Central memory CD8-positive, alpha-beta T cell (primary cell): ENCODE measurements at places on chromosomes 1 and 21.

DNA sequence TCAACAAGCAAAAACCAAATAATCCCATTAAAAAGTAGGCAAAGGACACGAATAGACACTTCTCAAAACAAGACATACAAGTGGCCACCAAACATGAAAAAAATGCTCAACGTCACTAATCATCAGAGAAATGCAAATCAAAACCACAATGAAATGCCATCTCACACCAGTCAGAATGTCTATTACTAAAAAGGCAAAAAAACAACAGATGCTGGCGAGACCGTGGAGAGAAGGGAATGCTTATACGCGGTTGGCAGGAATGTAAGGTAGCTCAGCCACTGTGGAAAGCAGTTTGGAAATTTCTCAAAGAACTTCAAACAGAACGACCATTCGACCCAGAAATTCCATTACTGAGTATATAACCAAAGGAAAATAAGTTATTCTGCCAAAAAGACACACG lies 145.1 kb upstream of the EDN2 start:
- DNase-seq, result no peak

GRCh38 chr1:231020816-231021215 lies 19.2 kb downstream of the FAM89A start:
- DNase-seq, result no peak

DNA sequence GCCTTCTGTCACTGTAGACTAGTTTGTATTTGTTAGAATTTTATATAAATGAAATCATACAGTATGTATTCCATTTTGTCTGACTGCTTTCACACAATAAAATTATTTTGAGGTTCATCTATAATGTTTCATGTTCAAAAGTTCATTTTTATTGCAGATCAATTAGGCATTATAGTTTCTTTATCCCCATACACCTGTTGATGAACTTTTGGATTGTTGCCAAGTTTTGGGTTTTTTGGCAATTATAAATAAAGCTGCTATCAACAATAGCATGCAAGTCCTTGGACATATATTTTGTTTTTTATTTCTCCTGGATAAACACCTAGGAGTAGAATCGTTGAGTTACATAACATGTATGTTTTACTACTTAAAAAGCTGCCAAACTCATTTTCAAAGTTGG lies 47.1 kb upstream of the FAM3B start:
- DNase-seq, result no peak

- no peak for DNase-seq
Observed at GRCh38 chr1:45922374-45922773, 119.0 kb downstream of the MAST2 start.

- DNase-seq, result no peak
Observed at GRCh38 chr1:43147625-43148327, 24.3 kb downstream of the EBNA1BP2 start.

- DNase-seq, result no peak
Observed at GRCh38 chr1:167158111-167158812, 62.4 kb upstream of the POU2F1 start.

GRCh38 chr21:34807146-34807880 lies 138.5 kb downstream of the CLIC6 start:
- DNase-seq, result peak; percentile 61

- no peak for DNase-seq
Observed at GRCh38 chr1:30783256-30783915, 25.8 kb upstream of the LAPTM5 start.

- DNase-seq, result peak; percentile 33
Observed at GRCh38 chr1:53681977-53682685, 56.8 kb downstream of the GLIS1 start.

DNA sequence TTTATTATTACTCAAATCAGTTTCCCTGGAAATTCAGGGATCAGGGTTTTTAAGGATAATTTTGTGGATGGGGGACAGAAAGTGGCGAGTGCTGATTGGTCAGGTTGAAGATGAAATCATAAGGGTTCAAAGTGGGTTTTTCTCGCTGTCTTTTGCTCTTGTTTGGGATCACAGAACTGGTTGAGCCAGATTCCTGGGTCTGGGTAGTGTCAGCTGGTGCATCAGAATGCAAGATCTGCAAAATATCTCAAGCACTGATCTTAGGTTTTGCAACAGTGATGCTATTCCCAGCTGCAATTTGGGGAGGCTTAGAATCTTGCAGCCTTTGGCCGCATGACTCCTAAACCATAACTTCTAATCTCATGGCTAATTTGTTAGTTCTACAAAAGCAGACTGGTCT lies 9.3 kb downstream of the CHI3L2 start:
- DNase-seq, result no peak

GRCh38 chr1:172980456-172980855 lies 70.3 kb downstream of the TNFSF18 start:
- no peak for DNase-seq

DNA sequence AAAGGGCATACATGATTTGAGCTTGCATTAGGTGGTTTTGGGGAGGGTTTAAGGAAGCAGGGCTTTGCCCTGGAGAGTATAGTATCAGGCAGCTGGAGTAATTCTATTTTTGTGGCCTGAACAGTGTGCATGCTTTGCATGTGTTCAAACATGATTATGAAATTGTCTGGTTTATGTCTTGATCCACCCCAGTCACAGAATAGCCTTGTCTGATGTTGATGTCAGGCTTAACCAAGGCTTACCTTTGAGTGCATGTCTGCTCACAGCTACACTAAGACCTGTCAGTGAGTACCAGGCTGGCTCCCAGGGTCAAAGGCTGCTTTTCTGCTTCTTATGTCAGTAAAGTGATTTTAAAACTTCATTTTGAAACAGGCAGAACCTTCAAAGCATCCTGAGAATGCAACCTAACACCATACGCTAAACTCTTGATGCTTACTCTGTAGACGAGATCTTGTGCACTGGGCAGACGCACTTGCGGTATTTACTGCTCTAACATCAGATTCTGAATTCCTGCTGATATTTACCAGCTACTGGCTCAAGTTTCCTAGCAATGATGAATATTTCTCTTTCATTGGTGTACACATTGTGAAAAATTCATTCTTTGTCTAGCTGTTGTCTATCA lies 78.9 kb downstream of the MAP3K21 start:
- DNase-seq, result no peak

DNA sequence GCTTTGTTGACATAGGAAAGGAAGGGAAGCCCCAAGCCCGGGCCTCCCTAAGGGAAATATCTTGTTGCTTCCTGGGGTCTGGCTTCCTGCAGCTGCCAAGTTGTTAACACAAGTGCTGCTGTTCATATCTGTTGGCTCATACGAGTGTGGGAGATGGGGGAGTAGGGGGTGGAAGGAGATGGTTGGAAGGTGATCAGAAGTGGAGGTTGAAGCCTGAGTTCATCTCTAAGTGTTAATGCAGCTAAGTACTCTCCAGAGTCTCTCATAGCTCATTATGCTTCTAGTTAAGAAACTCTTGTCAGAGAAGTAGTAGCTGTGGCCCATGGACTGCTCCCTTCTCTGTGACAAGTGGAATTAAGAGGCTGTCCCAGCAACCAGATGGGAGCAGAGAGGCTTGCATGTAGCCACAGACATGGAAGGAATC lies 319.2 kb upstream of the SPAG17 start:
- no peak for DNase-seq

- no peak for DNase-seq
Observed at GRCh38 chr1:170114906-170115305, 30.9 kb upstream of the NTMT2 start.

GRCh38 chr1:86552376-86552775 lies 5.5 kb downstream of the CLCA4 start:
- no peak for DNase-seq

DNA sequence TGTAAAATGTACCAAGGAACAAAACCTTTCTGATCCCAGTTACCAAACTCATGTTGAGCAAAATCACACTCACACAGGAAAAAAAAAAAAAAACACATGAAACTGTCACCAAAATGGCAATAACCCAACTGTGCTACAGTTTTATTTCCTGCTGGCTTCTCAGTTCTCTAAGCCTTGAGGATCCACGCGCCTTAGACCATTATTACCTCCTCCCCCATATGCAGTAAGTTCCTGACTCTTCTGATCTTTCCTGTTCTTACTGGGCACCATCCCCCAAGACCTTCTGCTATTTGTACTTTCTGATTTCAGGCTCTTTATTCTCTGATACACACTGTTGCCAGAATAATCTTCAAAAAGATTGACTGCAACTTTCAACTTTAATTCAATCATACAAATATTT lies 79.6 kb downstream of the SLC45A1 start:
- DNase-seq, result no peak

DNA sequence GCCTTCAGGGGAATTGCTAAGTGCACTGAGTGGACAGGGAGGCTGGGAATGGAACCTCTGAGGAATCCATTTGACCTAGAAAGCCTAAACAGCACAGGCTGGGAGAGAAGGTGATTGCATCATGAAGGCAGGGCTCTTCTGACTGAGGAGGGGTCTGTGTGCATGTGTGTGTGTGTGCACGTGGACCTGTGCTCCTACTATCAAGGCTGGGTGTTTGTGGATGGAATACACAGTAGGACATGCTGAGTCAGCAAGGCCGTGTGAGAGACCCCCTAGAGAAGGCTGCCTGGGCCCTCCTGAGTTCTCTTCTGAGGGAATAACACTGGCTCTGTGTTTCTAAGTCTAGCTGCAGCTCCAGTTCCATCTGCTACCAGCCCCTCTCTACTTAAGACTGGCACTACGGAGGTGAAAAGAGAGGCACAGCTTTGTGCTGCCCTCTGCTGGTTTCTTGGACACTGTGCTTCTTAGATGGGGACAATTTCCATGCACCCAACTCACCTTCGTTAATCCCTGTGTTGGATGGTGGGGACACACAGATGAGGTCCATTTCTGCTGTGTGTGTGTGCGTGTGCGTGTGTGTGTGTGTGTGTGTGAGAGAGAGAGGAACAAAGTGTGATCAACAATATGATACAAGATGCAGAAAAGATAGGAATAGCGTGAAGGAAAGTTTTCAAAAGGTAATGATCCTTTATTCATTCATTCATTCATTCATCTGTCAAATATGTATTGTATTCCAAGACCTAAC lies 6.2 kb upstream of the EFCAB14 start:
- DNase-seq, result peak; percentile 49

GRCh38 chr21:44517175-44517899 lies 22.7 kb downstream of the KRTAP10-1 start:
- no peak for DNase-seq

DNA sequence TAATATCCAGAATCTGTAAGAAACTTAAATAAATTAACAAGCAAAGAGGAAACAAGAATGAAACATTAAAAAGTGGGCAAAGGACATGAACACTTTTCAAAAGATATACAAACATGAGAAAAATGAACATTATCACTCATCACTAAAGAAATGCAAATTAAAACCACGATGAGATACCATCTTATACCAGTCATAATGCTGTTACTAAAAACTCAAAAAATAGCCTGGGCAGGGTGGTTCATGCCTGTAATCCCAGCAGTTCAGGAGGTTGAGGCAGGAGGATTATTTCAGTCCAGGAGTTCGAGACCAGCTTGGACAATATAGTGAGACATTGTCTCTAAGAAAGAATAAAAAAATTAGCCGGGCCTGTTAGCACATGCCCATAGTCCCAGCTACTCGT lies 6.1 kb downstream of the ZNF124 start:
- DNase-seq, result no peak

GRCh38 chr1:203586496-203587081 lies 40.0 kb upstream of the ATP2B4 start:
- no peak for DNase-seq

DNA sequence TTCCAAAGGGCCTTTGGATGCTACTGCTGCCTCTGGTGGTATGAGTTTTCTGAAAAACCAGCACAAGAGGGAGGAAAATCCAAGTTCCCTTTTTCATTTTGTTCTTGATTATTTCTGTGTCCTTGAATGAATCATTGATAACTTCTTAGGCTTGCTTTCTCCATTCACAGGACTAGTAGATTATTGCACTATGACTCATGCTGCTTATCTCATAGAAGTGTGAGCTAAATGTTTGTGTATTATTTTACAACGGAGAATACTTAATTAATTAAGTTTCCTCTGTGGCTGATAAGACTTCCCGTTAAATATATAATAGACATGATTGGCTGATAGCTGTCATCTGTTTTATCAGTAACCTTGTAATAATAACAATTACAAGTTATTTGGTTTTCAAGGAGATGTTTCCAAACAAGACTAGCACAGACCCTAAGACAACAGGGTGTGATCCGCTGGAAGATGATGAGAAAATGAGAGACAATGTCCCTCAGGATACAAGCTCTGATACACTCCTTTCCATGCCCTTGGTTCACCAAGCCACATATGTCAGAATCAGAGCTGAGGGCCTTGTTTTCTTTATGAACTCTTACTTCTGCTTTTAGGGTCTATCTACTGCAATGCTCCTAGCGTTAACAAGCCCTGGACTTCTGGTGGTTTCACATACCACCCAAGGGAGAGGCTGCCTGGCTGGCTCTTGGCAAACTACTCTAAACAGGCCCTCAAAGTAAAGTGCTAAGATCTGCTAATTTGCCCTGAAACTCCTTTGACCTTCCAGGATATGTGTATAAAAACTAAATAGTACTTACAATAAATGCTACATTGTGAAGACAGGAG lies 1078.3 kb downstream of the TTLL7 start:
- no peak for DNase-seq

GRCh38 chr1:230327892-230328284 lies 98.2 kb downstream of the PGBD5 start:
- no peak for DNase-seq

GRCh38 chr1:115156826-115157468 lies 67.6 kb upstream of the TSPAN2 start:
- DNase-seq, result no peak

DNA sequence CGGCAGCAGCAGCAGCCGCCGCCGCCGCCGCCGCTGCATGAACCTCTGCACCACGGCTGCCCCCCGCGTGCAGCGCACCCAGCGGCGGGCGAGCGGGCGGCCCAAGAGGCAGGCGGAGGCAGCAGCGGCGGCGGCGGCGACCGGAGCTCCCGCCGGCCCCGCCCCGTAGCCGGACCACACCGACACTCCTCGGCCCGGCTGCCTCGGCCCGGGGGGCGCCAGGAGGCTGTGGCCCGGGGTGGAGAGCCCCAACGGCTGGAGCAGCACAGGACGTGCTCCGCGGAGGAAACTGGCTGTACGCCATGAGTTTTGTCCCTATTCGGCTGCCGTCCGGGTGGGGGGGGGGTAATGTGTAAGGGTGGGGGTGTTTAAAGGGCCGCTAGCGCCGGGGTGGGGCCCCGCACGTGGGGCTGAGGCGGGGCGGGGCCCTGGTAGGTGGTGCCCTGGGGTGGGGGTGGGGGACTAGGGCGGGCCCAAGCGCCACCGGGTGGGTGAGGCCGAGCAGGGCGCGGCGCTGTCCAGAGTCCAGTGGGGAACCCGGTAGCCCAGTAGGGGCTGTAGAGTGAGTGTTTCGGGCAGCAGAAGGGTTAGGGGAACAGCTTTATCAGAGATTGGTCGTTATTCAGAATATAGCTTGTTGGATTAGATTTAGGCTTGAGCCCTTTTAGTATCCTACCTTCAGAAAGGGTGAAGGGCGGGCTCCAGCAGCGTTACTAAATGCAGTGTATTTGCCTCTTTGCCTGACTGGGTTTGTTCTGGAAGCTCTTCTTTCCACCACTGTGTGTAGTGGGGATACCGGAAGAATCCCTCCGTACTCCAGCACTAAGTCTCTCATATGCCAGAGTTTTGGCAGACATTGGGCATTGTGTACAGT lies at the start of gene FAM78B:
FAM78B (minus strand) TSS at position 304 of the 874 bp plus-strand sequence. CDS start 753 bp downstream, outside the sequence.
- DNase-seq, result no peak

DNA sequence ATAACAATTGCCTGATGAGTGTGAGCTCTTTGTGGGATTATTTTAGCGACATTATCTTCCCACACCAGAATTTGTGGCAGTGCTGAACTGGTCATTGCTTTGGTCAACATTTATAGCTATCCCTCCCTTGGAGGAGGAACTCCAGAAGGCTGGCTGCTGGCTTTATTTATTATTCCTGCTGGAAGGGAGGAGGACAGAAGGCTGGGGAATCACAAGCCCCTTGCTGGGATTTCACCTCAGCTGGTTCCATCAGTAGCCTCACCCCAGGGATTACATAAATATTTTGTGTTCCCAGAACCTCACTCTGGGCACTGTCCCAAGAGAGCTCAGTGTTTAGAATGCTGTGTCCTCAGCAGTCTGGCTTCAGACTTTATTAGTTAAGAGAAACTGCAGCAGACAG lies 102.8 kb upstream of the C1orf21 start:
- DNase-seq, result no peak
